Stimulated activated CD4-positive, alpha-beta T cell treated with anti-CD3 and anti-CD28 coated beads, Interleukin-12 subunit alpha, Interleukin-12 subunit beta, amount 100 ng/mL, for 48 hours (primary cell): ENCODE measurements at places on chromosomes 1 and 21.

DNA sequence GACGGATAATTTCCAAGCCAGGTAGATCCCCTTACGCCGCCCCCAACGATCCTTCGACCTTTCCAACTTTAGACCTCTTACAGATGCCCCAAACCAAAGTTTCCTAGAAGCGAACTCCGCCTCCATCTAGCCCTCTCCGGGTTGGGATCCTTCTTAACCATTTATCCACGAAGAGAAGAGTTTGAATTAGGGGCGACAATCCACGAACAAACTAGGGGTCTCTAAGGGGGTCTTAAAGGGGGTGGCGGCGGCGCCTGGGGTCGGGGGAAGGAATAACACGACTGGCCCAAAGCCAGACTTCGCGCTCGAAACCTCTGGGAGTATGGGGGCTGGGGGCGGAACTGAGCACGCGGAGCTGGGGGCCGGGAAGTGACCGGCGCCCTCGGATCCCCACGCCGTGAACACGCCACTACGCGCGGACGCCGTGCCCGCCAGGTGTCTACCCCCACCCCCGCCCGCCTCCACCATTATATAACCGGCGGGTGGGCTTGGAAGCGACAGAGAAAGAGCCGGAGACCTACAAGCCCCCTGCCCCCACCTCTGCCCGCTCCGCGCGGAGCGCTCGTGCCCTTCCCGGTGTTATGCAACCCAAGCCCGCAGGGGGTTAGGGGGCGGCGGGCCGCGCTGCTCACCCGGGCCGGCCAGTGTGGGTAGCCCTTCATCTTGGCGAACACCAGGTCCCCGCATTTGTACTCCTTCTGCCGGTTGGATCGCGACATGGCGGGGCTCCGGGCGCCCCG, 594 bp downstream of the HDGF start:
- DNase-seq, result no peak

DNA sequence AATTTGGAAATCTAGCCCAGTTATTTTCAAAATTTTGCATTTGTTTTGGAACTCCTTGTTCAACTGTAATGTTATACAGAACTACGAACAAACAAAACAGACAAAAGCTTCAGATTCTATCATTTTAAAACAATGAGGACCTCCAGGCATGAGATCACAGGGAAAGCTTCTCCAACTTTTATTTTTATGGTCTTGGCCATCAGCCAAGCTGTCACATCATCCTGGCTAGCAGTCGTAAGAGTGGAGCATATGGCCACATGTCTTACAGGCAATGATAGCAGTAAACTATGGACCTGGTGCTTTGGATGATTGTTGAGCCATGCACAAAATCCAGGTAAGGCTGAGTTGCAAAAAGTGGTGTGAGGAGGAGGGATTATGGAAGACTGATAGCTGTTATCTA, 299.6 kb downstream of the LMX1A start:
- no peak for DNase-seq

- no peak for DNase-seq
Observed at GRCh38 chr1:238677567-238677966, 708.8 kb upstream of the CHRM3 start.

GRCh38 chr1:168372307-168372706, 91.6 kb downstream of the TBX19 start:
- DNase-seq, result no peak

GRCh38 chr1:27332536-27333281, 9.1 kb upstream of the SYTL1 start:
- peak; percentile 38 for DNase-seq

DNA sequence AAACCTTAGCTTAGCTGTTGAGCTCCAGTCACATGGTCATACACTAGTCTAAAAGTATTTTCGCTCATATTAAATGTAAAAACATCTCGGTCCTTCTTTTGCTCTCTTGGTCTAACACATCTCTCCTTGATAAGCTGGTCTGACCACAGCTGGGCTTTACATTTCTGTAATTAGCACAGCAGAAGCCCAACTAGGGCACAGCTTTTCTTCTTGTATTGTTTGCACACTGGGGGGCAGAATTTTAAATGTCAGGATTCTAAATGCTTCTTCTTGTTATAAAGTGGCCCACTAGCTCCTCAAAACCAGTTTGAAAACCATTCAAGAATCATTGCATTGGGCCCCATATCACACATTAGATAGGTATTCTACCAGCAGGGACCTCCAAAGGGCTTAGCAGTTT, 289.1 kb upstream of the PKN2 start:
- no peak for DNase-seq

GRCh38 chr1:68355614-68356013, 94.1 kb downstream of the RPE65 start:
- DNase-seq, result no peak

GRCh38 chr21:29084372-29084771, 10.9 kb upstream of the CCT8 start:
- DNase-seq, result no peak

DNA sequence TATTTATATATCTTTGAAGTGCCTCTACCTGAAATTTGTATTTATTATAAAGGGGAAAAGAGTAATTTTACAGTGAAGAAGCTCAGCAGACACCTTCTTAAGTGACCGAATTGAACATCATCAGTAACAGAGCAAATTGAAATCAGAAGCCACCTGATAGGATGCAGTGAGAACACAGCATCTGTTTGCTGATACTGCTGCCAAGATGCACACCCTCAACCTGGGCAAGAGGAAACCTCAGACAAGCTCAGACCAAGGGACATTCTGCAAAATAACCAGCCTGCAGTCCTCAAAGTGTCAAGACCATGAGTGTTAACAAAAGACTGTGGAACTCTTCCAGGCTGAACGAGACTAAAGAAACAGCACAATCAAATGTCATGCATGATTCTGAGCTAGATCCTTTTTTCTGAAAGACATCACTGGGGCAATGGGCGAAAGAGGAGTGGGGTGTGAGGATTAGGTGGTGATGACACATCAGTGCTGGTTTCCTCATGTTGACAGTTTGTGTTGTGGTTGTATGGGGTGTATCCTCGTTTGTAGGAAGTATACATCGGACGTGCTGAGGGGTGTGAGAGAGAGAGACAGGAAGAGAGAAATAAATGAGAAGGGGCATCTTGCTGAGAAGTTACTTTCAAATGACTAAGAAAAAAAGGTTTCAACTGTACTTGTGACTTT, 103.7 kb downstream of the ABCA4 start:
- DNase-seq, result no peak

GRCh38 chr1:178417858-178418257, 78.9 kb downstream of the CLEC20A start:
- DNase-seq, result no peak

- no peak for DNase-seq
Observed at GRCh38 chr1:54124472-54124871, 28.3 kb downstream of the CDCP2 start.

- no peak for DNase-seq
Observed at GRCh38 chr1:235918465-235918864, 51.8 kb upstream of the LYST start.

DNA sequence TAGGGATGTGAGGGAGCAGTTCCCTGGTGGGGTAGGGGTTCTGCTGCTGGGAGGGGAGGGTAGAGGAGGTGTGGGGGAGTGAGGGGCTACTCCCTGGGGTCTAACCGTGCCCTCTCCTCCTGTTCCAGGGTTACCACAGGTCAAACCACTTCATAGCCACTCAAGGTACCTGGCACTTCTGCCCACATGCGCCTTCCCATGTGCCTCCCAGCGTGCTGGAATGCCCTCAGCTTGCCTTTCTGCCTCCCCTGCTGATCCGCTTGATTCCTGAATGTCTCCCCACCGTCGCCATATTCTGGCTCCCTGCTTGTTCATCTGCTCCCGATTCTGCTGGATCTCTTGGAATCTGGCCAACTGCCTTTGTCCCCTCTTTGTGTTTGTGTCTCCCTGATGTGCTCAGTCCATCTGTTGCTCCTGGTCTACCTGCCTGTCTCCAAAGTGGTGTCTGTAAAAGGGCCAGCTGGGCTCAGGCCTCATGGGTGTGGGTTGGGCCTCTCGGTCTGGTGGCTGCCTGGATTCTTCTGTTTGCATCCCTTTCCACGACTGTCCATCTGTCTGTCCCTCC, 74.4 kb downstream of the PTPRU start:
- no peak for DNase-seq

DNA sequence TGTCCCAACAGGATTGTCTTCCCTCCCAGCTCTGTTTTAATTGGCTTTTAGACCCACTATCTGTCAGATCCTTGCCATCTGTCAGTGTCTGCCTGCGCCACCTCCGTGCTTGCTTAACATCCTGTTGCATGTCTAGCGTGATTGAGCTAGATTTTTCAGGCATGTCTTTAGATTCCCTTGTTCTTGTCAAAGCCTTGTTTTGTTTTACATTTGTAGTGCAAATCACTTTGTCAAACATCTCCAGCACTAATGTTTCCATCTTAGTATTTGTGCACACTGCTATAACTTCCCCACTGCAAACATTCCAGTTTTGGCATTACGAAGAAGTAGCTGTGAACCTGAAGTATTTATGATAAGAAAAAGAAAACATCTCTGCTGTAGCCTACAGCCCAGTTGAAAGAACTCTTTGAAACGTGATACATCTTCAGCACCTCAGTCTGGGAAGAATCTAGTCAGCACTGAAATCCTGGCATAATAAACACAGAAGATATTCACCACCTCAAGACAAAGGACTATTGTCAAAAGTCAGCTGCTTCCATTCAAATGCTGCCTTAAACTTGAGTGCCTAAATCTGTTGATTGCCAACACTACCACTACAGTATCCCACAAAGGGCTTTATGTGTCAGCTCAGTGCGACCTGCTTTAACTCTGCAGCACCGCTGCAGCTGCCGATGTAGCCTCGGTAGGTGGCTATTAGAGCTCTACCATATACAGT, 105.0 kb downstream of the FNBP1L start:
- no peak for DNase-seq

DNA sequence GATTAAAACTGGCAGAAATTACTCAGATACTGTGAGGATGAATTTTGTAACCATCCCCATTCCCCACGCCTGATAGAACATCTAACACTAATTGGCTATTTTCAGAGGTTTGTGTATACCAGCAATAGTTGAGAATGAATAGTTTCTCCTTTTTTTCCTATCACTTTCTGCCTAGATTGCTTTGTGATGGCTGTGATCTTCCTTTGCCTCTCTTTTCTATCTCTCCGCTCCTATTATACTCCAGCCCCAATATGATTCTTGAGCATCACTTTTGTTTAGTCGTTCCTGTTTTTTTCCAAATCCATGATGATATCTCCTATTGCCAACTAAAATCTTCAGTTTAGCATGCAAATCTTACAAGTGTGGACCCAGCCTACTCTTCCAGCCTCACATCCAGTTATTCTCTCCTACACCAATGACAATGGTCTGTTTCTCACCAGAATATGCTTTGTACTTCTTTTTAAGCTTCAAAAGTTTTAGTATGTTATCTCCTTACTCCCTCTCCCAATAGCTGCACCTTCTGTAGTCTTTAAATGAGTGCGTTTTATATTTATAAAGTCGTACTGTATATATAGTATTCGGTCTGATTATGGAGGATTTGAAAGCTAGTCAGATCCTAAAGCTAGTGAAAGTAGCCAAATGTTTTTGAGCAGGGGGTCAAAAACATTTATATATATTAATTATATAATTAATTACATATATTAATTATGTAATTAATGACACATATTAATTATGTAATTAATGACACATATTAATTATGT, 25.2 kb downstream of the MAGI3 start:
- no peak for DNase-seq

GRCh38 chr1:3014443-3015268, 6.6 kb upstream of the ACTRT2 start:
- DNase-seq, result no peak

GRCh38 chr1:112504001-112504660, 4.6 kb upstream of the WNT2B start:
- DNase-seq, result no peak

- no peak for DNase-seq
Observed at GRCh38 chr1:156075162-156075561, 7.1 kb downstream of the MEX3A start.

DNA sequence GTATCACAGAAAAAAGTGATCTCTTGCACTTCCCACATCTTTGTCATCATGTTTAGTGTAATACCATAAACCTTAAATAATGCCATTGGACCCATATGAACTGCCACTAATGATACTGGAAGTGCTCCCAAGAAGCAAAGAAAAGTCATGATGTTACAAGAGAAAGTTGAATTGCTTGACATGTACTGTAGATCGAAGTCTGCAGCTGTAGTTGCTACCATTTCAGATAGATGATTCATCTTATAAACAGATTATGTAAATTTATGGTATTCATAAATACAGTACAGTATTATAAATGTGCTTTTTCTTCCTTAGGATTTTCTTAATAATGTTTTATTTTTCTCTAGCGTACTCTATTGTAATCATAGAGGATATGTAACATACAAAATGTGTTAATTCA, 30.1 kb upstream of the LAMC2 start:
- DNase-seq, result no peak

GRCh38 chr1:5742801-5743200, 249.4 kb downstream of the NPHP4 start:
- no peak for DNase-seq

- no peak for DNase-seq
Observed at GRCh38 chr1:209160230-209160629, 423.3 kb upstream of the CAMK1G start.

DNA sequence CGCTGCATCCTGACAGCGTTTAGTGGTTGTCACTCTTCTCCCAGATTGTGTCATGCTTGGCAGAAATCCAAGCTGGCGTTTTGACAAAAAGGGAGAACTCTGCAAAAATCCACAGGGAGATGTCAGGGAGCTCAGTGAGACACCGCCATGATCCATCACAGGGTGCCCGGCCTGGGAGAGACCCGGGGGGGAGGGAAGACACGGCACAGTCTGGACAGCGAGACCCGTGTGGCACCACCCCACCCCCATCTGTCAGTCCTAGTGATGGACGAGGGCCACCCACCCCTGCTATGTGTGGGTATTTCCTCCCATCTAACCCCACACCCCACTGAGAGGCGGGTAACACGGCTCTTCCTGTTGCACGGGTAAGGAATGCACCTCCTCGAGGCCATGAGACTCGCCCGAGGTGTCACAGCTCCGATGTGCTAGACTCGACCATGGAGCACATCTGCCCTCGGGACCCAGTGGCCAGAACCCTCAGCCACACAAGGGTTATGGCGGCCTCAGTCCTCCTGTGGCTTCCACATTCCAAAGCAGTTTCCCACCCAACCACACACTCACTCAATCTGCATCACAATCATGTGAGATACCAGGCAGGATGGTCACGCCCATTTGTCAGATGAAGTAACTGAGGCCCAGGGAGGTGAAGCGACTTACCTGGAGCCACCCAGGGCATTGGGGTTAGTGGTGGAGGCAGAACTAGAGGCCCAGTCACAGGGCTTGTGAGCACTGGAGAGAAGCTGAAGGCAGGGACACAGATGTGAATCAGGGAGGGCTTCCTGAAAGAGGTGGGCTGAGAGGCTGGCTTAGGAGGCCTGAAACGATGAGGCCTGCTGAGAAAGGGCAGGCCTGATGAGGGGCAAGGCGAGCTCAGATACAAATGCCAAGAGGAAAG, 688.5 kb downstream of the MATN1 start:
- no peak for DNase-seq

GRCh38 chr1:205538235-205538840, 33.9 kb downstream of the CDK18 start:
- no peak for DNase-seq

GRCh38 chr1:83794384-83794783, 204.5 kb downstream of the TTLL7 start:
- DNase-seq, result no peak
